ENCODE measurements at places on chromosomes 6 and 20.

DNA sequence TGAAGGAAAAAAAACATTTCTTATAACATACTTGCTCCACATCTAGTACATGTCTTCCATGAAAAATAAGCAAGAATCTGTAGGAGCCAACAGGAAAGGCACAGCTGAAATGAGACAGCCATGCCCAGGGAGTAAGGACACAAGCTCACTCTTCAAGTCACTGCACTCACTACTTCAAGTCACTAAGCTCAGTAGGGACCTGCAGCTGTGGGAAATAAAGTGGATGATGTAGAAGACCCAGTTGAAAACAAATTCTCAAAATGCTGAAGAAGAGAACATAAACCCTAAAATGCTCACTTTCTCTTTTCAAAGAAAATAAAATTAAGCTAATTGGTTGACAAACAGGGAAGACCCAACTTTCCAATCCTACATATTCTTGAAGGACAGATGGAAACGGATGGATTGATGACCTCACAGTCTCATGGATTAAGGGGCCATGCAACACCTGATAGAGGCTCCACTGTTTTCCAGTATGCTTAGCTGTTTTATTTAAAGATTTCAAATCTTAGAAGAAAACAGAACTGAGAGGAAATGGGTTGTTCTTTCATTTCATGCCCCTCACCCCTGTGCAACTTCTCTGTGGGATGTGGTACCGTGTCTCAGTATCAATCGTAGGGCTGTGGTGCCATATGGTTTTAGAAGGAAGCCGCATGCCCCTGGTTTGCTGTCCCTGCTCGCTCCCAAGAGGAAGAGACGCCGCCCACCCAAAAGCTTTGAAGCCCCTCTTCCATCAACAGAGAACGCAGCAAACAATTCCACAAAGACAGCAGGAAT is 133.3 kb downstream of the WDR27 start:
- no peak for DNase-seq

- peak; percentile 35 for DNase-seq
Observed at GRCh38 chr6:26233649-26234420, 131.2 kb upstream of the BTN3A2 start.

DNA sequence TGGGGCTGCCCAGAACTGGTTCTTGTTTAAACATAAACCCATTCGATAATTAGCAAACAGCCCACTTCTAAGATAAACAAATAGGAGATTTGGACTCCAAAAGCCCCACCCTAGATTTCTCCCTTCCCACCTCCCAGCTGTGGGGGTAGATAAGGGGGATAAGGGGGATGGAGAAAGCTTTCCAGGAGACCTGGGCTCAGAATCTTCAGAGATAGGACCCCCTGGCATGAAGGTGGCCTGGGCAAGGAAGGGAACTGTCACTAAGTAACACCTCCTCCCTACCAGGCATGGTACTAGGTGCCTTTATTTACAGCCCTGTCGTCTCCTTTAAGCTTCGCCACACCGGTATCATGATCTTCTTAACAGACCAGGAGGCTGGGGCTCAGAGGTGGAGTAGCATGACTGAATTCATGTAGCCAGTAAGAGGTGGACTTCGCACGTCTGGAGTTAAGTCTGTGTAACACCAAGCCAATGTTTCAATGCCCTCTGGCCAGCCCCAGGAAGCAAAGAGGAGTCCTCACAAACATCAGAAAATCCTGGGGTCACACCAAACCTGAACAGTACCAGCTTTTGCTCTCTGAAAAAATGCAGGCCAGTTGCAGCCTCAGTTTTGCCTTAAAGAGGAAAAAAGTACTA is 4.6 kb downstream of the SDC4 start:
- no peak for DNase-seq

DNA sequence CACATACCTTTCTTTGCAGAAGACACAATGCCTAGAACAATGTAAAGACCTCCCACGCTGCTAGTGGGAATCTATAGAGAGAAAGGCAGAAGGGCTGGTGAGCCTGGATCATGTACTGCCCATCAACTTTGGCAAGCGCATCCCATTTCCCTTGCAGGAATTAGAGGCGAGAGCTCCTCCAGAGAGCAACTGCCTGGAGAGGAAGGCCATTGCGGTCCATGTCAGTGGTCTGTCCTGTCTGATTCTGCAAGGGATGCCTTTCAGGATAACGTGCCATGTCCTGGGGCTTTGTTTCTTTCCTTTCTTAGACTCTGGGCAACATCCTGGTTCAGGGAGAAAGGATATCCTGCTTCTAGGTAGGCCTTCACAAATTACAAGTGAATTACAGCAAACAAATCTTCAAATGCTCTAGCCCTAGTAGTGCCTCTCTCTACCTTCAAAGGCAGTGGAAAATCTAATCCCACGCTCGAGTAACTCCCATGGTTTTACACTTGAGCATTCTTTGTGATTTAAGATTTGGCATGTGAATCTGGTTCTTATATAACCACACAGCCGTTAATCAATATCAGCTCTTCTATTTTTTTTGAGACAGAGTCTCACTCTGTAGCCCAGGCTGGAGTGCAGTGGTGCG is 38.5 kb downstream of the GCNT2 start:
- DNase-seq, result no peak

DNA sequence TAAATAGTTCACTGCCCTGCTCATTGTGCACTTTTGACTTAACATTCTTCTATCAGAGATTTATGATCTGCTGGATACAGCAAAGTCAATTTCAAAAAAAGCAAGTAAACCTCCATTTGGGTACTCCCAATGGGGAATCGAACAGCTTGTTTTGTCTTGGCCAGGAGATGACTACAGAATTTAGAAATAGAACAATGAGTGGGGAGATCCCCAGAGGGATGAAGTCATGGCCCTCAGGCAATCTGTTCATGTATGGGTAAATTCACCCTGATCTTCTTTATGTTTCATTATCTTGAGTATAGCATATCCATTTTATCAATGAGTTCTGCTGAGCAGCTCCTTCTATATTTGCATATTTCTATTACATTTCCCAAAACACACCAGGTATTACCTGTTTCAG is 1681.9 kb downstream of the HACE1 start:
- DNase-seq, result no peak

- DNase-seq, result no peak
Observed at GRCh38 chr6:150492507-150492906, 107.2 kb upstream of the PLEKHG1 start.

GRCh38 chr20:61163031-61163430 is 89.0 kb upstream of the CDH4 start:
- no peak for DNase-seq

DNA sequence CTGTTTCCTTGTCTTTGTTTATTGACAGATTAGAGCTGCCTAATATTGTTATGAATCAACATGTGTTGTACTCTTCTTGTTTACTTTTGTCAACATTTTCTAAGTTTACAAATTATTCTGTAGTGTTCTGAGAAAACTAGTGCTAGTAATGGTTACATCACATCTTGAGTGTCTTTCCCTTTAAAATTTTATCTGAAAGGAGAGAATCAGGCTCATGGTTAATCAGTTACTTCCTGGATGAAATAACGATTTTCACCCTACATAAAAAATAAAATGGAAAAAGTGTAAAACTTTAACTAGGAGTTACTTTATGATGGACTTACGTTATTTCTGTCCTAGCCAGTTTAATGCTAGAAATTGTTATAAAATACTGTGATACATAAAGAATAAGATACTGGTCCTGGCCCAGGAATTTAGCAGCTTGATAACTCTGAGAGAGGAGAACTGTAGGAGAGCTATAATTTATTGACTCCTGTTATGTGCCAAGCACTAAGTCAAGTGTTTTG is 26.4 kb upstream of the BMP5 start:
- no peak for DNase-seq

DNA sequence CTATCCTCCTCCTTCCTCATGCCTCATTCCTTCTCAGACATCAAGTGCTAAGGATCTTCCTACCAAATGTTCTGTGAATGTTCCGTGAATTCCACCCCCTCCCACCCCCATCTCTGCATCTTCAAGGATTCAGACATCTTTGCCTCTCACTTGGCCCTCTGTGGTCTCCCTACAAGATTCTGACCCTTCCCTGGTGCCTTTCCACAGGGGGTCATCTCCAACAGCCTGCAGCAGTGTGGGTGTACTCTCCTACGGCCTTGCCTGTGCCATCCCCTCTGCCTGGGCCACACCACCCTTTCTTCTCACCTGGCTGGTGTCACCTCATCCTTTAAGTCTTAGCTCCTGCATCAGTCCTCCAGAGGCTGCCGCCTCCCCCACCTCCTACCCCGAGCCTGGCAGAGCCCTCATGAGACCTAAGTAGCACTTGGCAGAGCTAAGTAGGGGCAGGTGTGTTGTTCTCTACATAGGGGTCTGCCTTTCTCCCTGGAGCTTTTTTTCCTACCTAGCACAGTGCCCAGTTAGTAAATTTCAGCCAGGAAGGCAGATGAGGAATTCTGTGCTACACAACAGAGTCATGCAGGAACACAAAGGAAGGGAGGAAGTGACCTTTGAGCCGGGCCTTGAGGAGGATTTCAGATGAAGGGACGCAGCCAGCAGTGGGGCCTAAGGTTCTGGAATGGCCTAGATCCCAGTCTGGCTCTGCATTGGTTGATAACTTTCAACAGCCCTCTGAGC is 43.1 kb downstream of the TM9SF4 start:
- no peak for DNase-seq

DNA sequence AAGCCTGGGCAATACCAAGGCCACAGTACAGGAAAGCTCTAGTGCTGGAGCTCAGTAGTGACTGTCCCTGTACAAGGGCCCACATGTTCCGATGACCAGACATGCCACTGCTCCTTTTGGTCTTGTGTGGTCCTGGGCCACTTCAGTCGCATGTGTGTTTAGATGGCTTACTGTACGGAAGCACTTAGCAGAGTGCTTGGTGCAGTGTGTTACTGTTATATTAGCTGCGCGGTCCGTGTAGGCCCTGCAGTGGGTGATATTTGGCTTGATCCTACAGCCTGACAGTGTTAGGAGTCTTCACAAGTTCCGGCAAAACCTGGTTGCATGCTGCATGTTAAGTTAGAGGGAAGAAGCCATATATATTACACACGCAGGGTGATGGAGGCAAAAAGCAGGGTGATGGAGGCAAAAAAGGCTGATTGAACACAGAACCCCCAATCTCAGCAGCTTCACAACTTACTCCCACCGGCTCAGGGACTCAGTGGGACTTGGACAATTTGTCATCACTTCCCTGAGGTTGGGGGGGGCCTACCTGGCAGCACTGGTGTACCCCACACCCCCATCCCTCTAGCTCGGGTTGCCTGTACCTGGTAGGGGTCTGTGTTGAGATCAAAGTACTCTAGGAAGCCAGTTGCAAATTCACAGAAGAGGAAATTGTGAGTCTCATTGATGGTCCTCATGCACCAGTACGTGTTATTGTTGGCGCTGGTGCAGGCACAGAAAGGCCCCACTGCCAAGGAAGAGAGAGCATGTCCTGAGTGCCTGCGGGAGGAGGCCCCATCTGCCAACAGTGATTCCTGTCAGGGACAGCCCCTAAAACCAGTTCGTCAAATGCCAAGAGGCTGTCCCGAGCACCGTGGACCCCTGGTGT is 122.6 kb downstream of the SULF2 start:
- no peak for DNase-seq

DNA sequence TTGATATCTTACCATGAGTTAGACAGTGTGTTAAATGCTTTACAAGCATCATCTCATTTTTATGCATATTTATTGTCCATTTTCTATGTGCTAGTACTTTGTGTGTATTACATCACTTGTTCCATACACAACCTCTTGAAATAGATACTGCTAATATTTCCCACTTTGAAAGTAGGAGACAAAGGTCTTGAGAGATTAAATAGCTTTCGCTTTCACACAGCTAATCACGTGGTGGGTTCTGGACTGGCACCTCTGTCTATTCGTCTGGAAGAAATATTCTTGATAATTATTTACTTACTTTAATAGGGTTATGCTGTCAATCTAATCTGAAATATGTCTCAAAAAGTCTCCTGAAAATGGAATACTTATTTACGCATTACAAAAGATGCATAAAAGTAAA is 30.2 kb downstream of the EPHA7 start:
- no peak for DNase-seq

DNA sequence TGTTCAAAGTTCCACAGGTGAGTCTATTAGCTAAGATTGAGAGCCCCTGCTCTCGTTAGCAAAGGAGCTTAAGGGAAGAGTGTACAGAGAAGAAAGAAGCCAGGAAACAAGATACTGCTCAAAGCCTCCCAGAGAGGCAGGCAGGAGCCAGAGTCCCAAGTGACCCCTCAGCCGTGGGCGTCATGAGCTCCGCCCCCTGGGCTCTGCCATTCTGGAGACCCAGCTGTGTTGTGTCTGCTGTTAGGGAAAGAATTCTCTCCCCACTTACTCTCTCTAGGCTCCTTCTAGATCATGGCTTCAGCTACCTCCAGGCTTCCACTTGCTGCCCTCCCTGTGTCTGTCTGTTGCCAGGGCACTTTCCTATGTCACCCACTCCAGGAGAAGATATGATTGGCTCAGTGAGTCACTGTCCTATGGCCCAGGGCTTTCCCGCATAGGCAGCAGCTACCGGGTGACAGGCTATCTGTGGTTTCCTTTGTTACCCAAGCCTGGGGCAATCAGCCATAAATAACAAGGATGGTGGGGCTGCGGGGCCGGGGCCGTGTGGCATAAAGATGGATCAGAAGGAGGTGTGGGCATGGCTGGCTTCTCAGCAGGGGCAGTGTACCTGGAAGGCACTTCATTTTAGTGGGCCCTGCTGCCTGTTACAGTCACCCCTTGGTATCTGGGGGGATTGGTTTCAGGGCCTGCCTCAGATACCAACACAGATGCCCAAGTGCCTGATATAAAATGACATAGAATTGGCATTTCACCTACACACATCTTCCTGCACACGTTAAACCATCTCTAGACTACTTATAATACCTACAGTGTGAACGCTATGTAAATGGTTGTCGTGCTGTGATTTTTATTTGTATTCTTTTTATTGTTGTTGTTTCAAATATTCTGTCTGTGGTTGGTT is 118.9 kb downstream of the ARMC2 start:
- no peak for DNase-seq

- DNase-seq, result no peak
Observed at GRCh38 chr6:4280707-4281106, 145.3 kb upstream of the ECI2 start.

- DNase-seq, result no peak
Observed at GRCh38 chr20:43554369-43554768, 4.5 kb upstream of the SGK2 start.

DNA sequence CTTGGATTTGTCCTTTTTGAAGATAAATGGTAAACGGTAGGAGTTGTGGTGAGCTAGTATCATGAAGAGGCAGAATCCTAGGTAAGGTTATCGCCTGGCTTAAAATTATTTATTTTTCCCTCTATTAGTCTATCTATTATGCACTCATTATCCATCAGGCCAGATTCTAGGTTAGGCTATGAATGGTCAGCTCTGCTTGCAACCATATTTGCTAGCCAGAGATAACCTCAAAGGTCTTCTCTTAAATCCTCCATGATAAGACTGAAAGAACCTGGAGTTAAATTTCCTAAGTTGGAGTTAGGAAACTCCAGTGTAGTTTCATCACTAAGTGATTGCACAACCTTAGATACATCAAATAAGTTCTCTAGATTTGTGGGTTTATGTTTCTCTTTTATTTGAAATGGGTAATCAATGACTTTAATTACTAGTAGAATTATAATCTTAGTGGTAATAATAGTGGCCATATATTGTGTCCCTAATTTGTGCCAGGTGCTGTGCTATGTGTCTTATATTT is 302.1 kb upstream of the RUNX2 start:
- DNase-seq, result no peak

Data from activated CD4-positive, CD25-positive, alpha-beta regulatory T cell (primary cell).